ENCODE measurements at places on chromosomes 2 and 18.
A peak's percentile ranks its signal among the peaks of the same experiment; 100 is the strongest.

- no peak for DNase-seq
These were observed 29.5 kb downstream of the RNF144A start for GRCh38 chr2:6946722-6947121.

DNA sequence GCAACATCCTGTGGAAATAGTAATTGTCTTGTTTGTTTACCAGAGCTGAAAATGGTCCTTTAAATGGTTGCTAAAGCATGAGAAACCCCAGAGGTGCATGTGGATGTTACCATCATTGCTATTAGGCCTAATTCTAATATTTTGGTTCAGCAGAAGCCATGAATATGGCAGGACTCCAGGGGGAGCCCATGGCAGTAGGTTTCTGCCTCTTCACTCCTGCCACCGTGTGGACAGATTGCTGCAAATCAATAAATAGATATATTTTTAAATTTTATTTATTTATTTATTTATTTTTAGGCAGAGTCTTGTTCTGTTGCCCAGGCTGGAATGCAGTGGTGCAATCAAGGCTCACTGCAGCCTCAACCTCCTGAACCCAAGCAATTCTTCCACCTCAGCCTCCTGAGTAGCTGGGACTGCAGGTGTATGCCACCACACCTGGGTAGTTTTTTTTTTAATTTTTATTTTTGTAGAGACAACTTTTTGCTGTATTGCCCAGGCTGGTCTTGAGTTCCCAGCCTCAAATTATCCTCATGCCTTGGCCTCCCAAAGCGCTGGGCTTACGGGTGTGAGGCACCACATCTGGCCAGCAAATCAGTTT is 54.9 kb upstream of the CAPN13 start:
- DNase-seq, result peak; percentile 24

- DNase-seq, result no peak
These were observed 66.7 kb upstream of the SH3BP4 start for GRCh38 chr2:234885118-234885517.

- no peak for DNase-seq
These were observed 211.4 kb downstream of the CMPK2 start for GRCh38 chr2:6654279-6654678.

DNA sequence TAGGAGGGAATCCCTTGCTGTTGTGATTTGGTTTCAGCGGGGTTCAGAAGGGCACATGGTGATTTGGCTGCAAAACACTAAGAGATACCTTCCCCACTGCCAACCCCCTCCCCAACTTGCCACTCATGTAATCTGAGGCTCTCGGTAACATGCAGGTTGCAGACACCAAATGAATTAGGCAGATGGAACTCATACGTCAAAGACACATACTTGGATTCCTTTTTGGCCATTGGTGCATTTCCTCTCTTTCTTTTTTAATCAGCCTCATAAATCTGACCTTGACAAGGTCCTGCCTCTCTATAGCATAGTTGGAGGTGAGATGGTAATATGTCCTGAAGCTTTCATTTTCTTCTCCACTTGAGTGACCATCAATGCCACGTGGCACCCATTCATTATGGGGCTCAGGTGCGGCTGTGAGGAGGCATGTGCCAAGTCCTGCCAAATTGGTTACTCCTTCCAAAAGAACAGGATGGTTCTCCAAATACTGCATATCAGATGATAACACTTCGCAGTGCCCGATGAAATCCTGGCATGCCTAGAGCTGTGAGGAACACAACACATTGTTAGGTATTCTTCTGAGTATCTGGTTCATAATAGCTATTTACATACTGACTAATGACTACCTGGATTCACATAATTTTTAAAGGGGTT is 8.3 kb upstream of the TMEM178A start:
- DNase-seq, result no peak

- no peak for DNase-seq
These were observed 557 bp downstream of the DCC start for GRCh38 chr18:52340406-52341102.

DNA sequence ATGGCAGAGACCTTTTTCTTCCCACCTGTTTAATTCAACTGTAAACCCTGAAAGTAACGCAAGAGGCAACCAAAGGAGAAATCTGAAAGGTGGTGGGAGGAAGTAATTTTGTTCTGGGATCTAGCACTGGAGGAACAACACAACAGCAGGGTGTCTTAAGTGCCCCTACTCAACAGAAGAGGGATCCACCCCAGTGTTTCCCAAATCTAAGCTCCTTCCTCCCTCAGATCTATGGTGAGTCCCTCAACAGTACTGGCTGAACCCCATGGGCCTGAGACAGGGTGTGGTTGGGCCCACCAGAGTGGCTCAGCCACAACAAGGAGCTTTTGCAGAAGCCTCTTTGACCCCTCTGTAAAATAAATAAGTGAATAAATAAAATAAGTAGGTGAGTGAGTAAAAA is 790.3 kb downstream of the ERBB4 start:
- no peak for DNase-seq

- DNase-seq, result no peak
These were observed 108.4 kb upstream of the ODC1 start for GRCh38 chr2:10556271-10557140.

DNA sequence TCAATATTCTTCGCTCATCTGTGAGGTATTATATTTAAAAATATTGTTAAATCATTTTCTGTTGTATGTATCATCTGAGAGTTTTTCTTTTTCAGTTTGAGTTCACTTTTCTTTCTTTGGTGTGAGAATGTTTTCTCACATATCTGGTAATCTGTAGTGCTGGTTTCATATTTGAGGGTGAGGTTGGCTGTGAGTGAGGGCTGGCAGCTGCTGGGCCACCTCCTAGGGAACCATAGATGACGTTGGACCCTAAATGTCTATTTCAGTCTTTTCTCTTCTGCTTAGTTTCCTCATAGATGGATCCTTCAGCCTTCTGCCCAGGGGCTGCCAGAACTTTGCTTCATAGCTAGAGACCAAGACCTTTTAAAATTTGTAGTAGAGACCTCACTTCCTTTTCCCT is 33.5 kb downstream of the MGAT5 start:
- no peak for DNase-seq

DNA sequence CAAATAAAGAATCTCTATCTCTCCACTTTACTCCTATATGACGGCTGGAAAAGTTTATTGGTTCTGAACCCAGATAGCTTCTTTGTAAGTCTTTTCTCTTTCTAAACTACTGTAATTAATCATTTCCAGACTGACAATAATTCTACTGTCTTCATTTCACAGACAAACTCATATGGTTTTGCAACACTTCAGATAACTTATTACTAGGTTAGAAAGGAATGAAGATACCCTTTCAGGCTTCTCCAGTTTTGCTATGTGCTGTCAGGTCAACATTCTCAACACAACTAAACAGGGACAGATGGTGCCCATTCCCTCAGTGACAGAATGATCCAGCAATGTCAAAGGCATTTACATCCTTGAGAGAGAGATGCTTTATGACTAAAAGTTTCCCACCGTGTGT is 198.5 kb upstream of the ITGA4 start:
- DNase-seq, result no peak

GRCh38 chr2:120496759-120497158 is 150.8 kb downstream of the INHBB start:
- DNase-seq, result no peak

- no peak for DNase-seq
These were observed 69.7 kb upstream of the NRP2 start for GRCh38 chr2:205612636-205613035.

DNA sequence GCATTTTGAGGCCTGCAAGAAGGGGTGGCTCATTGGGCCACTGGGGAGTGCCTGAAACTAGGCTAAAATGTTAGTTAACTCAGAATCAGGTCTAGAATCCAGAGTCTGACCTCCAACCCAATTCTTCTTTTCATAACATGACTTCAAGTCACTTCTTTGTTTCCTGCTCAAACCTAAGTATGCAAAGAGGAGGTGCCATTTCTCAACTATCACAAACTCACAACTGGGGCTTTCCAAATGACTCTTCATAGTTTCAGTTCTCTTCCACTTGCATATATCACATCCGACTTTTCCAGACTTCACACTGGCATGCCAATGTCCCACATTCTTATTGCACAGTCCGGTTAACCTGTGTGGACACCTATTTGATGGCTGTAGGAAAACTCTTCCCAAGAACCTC is 211.6 kb downstream of the TCF4 start:
- no peak for DNase-seq

DNA sequence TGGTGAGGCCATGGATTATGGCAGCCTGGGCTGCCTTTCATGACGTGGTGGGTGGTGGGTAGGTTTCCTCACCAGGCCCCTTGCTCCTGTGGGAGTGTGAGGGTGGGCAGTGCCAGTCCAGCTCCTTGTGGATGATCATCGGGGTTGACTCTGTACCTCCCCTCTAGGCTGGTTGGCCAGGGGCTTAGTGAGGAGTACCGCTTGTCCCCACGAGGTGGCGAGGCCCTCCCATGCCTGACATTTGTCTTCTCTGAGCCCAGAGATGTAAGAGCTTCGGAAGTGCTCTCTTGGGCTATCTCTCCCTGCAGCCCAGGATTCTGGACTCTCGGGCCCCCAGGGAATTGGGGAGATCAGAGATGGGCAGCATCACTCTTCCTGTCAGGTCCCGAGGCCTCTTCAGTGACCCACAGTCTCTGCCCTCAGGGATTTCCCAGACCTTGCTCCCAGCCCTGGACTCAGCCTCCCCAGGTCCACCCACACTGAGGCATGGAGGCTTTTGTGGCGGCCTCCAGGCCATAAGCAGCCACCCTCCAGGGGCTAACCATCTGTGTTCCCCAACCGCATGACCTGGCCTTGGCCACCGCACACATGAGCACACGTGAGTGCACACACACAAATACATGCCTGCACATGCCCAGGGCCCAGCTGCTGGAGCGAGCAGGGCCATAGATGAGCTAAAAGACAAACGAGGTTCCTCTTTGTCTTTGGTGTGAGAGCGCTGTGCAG is 6.5 kb downstream of the SPR start:
- no peak for DNase-seq

DNA sequence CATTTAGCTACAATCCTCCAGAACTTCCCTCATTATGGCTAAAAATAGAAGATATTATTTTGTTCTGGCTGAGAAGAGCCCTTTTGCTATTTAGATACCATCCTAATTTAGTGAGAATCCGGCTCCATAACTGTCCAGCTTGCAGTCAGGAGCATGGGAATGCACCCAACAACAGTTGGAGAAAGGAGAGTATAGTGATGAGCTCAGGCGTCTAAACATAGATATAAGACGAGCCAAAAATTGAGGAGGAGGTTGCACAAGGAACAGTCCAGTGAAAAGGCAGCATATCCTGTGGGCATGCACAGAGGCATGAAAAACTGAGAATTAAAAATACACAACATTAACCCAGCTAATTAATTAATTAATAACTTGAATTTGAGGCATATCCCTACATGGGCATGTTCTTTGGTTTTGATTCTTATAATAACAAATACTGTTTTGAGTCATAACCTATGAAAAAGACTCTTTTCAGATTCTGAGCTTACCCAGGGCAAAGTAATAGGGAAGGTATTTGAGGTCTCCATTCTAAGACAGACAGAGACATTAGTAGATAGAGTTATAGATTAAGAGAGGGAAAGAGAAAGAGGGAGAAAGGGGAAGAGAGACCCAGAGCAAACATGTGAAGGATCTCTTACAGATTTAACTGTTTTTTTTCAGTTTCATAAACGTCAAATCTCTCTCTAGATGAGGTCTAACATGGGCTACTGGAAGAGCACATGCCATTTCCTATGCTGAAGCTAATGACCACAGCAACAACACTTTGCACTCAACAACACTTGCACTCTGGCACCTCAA is 311.2 kb downstream of the OSR1 start:
- no peak for DNase-seq

GRCh38 chr2:71064110-71064611 is 4.3 kb upstream of the NAGK start:
- no peak for DNase-seq

GRCh38 chr2:23291239-23291638 is 93.7 kb upstream of the KLHL29 start:
- no peak for DNase-seq

GRCh38 chr2:130728007-130728454 is 839 bp upstream of the GPR148 start:
- no peak for DNase-seq

- DNase-seq, result peak; percentile 37
These were observed 81.9 kb upstream of the TXNDC2 start for GRCh38 chr18:9803698-9804516.

DNA sequence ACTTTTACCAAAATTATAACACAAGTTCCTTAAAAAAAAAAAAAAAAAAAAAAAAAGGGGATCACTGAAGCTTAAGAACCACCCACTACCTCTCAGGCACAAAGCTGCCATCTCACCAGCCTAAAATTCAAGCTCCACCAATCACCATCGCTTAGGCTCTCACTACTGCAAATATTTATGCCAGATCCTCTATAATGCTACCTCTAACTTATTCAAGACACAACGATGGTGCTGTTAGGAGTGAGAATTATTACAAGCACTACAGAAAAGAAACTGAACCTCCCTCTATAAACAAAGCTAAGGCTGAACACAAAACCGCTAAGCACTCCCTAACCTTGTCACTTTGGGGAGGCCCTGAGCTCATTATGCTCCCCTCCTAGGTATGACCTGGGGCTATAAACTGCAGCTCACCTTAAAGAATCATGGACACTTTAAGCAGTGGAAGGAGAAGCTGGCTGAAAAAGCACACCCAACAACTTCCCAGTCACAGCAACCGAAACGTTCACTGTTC is 3.6 kb downstream of the FZD5 start:
- DNase-seq, result no peak

DNA sequence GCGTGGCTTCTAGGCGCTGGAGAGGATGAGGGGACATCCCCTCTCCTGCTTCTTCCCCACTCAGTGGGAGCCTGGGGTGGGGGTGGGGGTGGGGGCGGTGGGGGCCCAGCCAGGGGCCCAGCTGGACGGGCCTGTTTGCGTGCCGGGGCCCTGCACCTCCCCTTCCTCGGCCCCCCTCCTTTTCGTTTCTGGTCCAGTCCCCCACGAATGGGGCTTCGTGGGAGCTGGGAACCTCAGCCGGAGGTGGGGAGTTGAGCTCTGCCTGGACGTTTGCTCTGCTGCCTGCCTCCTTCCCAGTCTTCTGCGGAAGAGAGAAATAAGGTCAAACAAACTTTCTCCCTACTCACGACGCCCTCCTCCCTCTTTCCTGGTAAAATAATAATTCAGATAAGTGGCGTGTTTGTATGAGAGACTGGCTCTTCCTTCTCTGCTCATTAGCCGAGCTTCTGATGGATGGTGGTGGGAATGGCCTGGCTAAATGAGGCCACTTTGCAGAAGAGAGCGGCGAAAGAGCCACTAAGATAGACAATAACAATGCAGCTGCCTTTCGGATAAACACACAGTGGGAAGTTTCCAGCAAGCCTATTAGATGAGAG is 782 bp downstream of the MTA3 start:
- DNase-seq, result peak; percentile 37

DNA sequence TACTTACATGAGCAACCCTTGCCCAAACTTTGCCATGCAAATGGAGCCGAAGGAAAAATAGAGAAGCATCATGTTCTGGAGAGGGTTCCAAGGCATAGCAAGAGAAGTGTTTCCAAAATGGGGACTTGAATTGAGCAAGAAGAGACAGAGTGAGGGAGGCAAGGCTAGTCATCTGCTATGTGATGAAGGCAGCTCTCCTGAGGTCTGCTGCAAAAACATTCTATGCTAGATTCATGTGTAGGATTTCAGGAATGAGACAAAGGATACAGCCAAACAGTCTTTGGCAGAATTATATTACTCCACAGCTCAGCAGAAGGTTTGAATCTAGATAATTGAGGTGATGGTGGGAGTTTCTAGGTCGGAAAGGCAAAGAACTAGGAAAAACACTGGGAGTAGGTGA is 24.1 kb upstream of the MRPL19 start:
- DNase-seq, result no peak

All from hippocampal formation (tissue), 2 donors.